ENCODE measurements at places on chromosomes 1 and 21. TPM values are rescaled to one million over a fixed set of nuclear protein-coding genes. Genes with fewer than 3 reads are reported as not detected.

CSRP1 gene
- 189 TPM for total RNA-seq

OR2T5 gene
- not detected for total RNA-seq

KCNJ9 gene
- not detected for total RNA-seq

LRRC38 gene
- 4.8 TPM for total RNA-seq

RGS16 gene
- 1.5 TPM for total RNA-seq

PADI1 gene
- total RNA-seq = 0.73 TPM

CHI3L1 gene
- total RNA-seq = not detected

Measured in PC-3 (cell line).